ENCODE measurements at places on chromosomes 12 and 14. TPM values are rescaled to one million over a fixed set of nuclear protein-coding genes. Genes with fewer than 3 reads are reported as not detected.

DNA sequence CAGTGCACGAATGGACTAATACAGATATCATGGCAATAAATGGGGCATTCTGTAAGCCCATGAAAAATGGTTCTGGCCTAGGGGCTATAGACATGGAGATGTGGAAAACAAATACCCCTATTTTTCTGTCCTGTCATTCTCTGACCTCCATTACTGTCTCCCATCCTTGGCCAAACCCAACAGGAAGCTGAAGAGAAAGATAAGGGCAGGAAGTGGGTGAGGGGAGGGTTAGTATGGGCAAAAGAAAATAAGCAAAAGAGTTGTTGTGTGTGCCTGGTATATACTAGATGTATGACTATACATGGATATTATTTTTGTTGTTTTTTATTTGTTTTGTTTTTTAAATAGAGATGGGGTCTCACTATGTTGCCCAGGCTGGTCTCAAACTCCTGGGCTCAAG lies 339.3 kb downstream of the PCNX1 start:
- no peaks in the 10 kb centered on the region for H3K4me1 ChIP-seq
- no peak overlapping the region for H3K27ac ChIP-seq
- DNase-seq: no peak
- no peak overlapping the region for H3K4me3 ChIP-seq

The LBHD2 gene
- total RNA-seq: not detected

The KCNK10 gene
- 1.8 TPM for total RNA-seq

The RD3L gene
- not detected for total RNA-seq

The OR6C2 gene
- total RNA-seq: not detected
